Mesothelial cell of epicardium (in vitro differentiated cells): ENCODE measurements at places on chromosomes 7 and 10. TPM values are rescaled to one million over a fixed set of nuclear protein-coding genes. Genes with fewer than 3 reads are reported as not detected.

Gene PSTK
- 7.7 to 9.1 TPM (median 8.2 TPM) in 3 replicates for total RNA-seq

Gene CYP2W1
- total RNA-seq: 5.6 to 6.2 TPM (median 5.8 TPM) in 3 replicates

- no peak for DNase-seq
Observed at GRCh38 chr10:49521062-49521461, 17.9 kb downstream of the ERCC6 start.

DNA sequence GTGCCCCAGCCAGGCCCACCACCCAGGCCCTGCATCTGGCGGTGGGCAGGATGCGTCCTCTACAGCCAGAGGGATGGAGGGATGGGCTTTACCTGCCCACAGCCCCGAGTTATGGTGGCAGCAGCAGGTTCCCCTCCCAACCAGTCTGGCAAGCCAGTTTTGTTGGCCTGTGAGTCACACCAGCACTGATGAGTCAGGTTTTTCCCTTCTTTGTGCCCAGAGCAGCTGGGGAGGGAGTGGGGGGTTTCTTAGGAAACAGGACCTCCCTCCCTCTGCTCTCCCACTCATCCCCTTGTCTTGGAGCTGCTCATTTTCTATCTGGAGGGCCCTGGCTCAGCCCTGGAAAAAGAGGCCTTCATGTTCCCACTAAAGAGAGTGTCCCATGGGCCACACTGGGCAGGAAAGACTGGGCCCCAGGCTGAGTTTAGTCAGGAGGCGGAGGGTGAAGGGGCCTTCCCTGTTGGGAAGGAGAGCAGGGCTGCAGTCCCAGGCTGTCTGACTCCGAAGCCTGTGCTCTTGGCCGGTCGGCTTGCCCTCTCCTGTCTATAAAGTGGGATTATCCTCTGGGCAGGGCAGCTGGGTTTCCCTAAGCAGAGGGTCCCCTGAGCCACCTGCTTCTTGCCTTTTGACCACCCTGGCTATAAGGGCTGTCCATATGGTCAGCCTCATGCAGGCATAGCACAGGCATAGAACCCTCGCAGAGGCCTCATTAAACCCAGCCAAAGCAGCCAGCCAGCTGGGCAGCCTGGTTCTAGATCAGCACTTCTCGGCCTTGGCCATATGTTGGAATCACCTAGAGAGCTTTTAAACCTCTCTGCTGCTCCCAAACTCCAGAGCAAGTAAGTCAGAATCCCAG is 30.2 kb upstream of the ANKRD2 start:
- DNase-seq: no peak
